ENCODE measurements at places on chromosomes 12 and 14. TPM values are rescaled to one million over a fixed set of nuclear protein-coding genes. Genes with fewer than 3 reads are reported as not detected.
A peak's percentile ranks its signal among the peaks of the same experiment; 100 is the strongest.

DNA sequence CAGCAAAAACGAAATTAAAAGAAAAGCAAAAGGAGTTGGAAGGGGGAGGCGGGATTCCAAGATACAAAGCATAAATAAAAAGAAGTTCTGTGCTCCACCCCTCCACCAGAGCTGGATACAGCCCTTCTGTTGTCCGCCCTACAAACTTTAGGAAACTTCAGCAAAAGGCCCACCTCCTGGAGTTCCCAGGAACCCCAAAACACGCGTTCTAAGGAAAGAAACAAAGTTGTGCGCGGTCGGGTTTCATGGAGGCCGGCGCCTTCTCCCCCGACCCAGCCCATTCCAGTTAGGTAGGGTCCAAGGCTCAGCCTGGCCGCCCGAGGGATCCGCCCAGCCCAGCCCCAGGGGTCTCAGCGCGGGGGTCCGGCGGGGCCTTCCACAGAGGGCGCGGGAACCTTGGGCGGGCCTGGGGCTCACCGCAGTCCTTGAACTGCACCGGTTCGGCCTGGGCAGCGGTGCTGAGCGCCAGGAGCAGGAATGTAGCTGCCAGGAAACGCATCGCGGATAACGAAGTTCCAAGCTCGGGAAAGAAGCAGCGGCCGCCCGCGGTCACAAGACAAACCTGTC lies at the start of gene NPC2:
TSS of gene NPC2 (minus strand) at position 530 of the 567 bp plus-strand sequence. CDS start at position 499, 31 bp downstream.
- no peak for DNase-seq

DNA sequence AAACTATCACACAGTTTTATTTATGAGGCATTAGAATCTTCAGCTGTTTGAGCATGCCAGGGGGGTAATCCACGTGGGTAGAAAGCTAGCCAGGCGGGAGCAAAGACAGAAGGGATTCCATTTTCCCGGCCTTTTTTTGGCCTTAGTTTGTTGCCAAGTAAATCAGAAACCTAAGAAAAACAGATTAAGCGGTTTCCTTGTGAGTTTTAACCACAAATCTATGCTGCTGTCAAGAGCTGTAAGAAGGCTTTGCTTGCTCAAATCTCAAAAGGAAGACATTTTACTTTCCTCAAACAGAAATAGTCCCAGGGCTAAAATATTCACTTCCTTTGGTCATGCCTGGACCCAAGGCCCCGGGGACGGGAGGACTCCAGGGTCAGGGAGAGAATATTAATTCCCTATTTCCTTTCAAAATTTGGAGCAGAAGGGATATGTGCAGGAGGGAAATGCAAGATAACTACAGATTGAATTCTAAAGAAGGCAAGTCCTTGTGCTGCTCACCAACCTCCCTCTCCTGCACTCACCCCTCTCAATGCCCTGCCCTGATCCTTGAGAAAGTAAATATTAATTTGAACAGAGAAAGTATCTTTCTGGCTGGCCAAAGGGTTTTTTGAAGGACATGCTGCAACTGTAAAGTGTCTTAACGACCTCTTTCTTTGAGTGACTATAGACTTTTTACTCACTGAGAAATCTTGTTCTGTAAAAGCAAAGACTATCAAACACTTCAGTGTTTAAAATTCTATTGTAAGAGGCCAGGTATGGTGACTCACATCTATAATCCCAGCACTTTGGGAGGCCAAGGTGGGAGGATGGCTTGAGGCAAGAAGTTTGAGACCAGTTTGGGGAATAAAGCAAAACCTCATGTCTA lies 75.7 kb downstream of the HSD17B6 start:
- DNase-seq, result peak; percentile 27

GRCh38 chr12:70469221-70469820 lies 103.2 kb downstream of the KCNMB4 start:
- no peak for DNase-seq

DNA sequence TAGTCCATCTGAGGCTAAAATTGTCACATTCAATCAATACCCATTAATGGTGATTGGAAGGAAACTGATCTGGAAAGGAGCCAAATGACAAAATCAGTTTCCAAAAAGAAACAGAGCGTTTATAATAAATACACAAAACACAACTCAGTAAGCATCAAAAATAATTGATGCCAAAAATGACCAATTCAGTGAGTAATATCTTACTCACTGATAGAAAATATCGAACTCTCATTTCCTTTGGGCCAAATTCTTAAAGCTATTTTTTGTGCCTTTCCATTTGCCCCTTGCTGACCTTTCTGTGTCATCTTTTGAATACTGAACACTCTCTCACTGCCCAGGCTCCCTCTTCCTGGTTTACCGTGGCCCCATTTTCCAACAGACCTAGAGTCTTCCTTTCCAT lies 22.5 kb upstream of the ATP2B1 start:
- DNase-seq, result no peak

DNA sequence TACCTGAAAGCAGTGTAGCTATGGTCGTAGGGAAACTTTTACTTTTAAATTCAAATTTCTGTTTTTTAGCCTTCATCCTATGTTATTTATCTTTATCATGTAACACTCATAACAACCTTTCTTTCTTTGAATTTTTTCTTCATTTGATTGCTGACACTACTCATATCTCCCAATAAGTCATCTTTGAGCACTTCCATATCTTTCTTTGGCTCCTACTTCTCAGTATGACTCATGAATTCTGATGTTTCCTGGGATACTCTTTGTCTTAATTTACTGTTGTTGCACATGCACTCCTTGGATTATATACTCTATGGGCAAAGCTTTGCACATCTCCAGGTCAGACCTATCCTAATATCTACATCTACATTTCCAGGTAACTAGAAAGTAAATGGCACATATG lies 18.1 kb upstream of the IAPP start:
- no peak for DNase-seq

DNA sequence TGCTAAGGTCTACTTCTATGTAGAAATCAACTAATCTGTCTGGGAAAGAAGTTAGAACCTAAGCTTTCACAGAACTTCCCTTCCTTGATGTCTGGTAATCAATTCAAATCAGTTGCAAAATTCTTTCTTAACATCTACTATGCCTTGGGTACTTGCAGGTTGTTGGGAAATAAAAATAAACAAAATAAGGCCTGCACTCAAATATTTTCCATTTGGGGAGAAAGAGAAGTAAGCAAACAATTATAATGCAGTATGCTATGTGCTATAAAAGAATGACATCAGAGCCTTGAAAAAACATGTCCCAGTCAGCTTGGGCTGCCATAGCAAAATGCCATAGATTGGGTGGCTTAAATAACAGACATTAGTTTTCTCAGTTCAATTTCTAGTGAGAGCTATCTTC lies 425.9 kb upstream of the DCN start:
- peak; percentile 9 for DNase-seq

- peak; percentile 70 for DNase-seq
Measured at GRCh38 chr12:82527165-82527780, 159.4 kb upstream of the TMTC2 start.

DNA sequence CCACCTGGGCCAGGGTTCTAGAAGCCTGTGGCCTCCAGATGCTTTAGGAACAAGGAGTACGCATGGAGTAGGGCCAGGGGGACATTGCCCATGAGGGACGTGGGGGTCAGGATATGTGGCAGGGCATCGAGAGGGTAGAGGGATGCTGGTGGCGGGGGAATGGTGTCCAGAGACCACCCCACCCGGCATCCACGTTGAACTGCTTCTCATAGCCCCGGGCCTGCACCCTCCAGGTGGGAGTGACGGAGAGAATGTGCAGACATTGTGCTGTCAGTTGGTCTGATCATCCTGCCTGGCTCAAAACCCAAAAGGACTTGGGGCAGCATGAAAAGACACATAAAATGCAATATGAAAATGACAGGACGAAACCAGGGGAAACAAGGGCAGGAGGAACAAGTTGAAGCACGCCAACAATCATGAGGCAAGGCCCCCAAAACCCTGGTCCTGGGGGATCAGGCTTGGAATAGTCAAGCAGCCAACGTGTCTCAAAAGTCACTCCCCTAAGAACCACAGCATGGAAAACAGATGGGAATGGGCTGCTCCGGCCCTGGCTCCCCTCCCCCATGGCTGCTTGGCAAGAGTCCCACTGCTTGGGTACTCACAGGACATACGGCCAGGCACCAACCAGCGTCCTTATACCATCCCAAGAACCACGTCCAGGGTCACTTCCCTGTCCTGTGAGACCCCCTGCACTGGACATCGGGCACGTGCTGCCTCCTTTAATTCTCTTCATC lies 117.9 kb downstream of the DICER1 start:
- no peak for DNase-seq

The DPY19L2 gene
- 3.6 TPM for total RNA-seq

The EIF2B2 gene
- total RNA-seq, result 62.9 TPM

The UNC119B gene
- 68.2 TPM for total RNA-seq

The CCDC177 gene
- not detected for total RNA-seq

All from renal cortical epithelial cell (primary cell).